C1 segment of cervical spinal cord (tissue), 14 donors: ENCODE measurements at places on chromosomes 16 and 17.

DNA sequence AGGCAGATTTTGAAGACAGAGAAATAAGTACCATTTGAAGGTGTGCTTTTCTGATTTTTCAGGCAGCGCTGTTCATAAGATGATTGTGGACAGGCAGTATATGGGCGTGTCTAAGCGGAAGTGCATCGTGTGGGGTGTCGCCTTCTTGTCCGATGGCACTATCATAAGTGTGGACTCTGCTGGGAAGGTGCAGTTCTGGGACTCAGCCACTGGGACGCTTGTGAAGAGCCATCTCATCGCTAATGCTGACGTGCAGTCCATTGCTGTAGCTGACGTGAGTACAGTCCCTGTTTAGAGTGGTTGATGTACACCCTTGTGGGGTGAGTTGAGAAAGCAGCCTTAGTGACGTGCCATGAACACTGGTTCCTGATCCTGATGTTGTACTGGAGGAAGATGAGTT, 10.7 kb downstream of the UTP4 start:
- DNase-seq, result no peak

- DNase-seq, result no peak
These were observed 918 bp upstream of the NLRC3 start for GRCh38 chr16:3578121-3578520.

GRCh38 chr17:76094046-76094445, 9.5 kb downstream of the EXOC7 start:
- DNase-seq, result no peak

DNA sequence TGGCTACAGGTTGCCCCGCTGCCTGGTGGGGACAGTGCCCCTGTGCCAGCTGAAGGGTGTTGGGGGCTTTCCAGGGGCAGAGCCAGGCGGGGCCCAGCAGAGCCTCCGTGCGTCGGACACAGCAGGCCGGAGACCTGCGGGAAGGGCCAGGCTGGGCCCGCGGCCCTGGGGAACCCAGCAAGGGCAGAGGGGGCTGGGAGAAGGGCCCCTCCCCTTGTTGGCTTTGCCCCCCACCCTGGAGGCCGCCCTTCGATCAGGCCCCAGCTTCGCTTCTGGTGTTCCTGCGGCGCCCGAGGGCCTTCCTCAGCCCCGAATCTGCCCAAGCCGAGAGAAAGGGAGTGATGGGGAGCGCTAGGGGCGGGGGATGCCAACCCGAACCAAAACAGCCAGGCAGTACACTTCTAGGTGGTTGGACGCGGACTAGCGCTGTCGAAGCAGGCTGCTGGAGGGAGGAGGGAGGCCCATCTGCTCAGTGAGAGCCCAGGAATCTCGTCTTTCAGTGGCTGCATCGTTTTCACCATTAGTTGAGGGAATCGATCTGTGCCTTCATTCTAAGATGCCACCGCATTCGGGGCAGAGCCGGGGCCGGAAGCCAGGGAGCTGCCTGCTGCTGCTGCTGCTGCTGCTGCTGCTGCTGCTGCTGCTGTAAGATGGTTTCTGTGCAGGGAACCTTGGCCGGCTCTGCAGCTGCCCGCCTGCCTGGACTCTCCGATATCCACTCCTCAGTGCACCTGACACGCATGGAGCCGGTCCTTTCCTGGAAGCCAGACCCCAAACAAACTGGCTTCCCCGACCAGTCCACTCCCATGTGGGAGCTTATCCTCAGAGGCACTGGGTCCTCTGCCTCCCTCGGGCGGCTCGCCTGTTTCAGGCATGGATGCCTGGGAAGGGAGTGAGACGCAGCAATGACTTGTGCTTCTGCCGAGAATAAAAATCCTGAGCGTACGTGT, 1.7 kb downstream of the JPH3 start:
- no peak for DNase-seq

DNA sequence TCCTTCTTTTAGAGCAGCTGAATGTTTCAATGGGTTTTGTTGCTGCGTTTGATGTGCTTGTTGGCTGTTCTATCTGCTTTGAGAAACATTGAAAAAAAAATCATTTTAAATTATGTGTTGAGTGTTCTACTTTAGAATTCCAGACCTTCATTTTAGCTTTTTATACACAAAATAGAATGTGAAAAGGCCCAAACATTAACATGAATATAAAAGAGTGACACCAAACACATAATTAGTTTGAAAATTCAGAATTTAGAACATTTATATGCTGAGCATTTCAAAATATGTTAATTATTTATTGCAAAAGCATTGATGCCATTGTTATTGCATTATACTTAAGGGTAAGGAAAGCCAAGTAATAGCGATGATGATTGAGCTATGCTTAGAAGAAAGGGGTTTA, 2.9 kb downstream of the NFAT5 start:
- DNase-seq, result no peak

GRCh38 chr17:79522414-79522813, 88.4 kb downstream of the RBFOX3 start:
- no peak for DNase-seq

DNA sequence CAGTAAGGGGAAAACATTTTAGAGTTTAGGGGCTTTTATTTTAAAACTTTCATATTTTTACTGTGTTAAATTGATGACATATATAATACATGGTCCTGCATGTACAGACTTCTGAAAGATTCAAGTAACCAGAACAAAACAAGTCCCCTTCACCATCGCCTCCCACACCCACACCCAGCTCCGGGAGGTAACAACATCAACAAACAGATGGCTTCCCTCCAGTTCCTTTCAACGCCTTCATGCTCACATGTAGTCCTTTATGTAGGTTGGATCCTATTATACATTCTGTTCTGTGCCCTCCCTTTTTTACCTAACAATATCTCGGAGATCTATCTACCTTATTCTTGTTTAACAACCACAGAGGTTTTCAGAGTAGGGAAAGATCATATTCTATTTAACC, 30.5 kb downstream of the GINS3 start:
- DNase-seq, result no peak

GRCh38 chr17:57356719-57357391, 100.5 kb downstream of the MSI2 start:
- DNase-seq, result peak; percentile 52

DNA sequence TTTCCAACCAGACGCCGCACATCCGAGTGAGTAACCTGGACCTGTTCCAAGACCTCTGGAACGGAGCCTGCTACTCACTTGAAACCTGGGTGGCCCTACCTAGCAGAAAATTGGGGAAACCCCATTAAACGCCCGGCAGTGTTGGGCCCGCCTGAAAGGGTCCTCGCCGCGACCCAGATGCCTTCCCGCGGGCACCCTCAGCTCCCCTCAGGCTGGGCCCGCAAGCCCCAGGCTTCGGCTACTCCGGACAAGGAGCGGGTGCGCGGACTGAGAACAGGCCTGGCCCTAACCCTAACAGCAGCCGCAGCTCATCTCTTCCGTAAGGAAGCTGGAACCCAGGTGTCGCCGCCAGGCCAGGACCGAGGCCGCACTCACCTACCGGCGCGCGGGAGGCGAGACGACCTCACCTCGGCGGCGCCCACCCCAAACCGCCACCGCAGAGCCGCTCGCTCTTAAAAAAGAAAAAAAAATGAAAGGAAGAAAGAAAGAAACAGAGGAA, 344 bp downstream of the PSME3IP1 start:
- peak; percentile 60 for DNase-seq

DNA sequence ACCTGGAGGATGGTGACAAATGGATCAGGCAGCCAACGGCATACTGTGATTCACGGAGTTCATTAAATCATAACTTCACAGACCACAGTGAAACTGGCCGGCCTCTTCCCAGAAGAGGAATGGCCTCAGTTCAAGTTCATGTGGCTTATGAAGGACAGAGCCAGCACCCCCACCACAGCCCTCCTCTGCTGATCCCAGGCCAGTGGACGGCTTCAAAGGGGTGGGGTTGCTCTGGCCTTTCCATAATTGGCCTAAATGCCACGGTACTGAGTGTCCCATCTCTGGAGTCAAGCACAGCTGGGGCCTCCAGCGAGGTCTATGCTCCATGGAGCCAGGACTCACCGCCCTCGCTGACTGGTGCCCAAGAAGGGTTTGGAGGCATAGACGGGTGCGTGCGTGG, 21.4 kb downstream of the GALNS start:
- DNase-seq, result no peak

- no peak for DNase-seq
These were observed 9.6 kb downstream of the VPS53 start for GRCh38 chr17:705011-705410.

- peak; percentile 31 for DNase-seq
These were observed 50.4 kb downstream of the OR1D5 start for GRCh38 chr17:3012926-3013581.

DNA sequence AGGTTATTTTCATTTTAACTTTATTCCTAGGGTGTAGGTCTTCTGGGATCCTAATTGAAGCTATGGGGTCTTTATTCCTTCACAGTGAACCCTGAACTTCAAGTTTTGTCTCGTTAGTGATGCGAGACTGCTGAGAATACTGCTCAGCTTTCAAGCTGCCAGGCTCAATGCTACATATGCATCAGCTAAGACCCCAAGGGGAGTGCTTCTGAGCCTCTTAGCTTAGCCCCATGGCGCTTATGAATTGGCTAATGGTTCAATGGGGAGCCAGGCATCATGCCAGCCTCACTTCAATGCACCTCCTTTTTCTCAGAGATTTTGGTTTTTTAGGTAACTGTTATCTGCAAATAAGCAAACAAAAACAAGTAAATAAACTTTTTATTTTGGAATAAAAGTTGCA, 94.1 kb upstream of the SIAH1 start:
- no peak for DNase-seq

- DNase-seq, result peak; percentile 98
These were observed 1.4 kb upstream of the BAHCC1 start for GRCh38 chr17:81393684-81394376.

DNA sequence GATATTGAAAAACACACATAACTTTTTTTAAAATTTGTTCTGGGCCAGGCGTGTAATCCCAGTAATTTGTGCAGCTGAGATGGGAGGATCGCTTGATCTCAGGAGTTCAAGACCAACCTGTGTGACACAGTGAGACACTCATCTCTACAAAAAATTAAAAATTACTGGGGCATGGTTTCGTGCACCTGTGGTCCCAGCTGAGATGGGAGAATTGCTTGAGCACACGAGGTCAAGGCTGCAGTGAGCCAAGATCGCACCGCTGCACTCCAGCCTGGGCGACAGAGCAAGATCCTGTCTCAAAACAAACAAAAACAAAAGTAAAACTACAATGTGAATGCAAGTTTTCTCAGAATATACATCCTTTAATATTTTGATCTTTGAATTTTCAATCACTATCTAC, 15.1 kb downstream of the C16orf54 start:
- DNase-seq, result no peak

DNA sequence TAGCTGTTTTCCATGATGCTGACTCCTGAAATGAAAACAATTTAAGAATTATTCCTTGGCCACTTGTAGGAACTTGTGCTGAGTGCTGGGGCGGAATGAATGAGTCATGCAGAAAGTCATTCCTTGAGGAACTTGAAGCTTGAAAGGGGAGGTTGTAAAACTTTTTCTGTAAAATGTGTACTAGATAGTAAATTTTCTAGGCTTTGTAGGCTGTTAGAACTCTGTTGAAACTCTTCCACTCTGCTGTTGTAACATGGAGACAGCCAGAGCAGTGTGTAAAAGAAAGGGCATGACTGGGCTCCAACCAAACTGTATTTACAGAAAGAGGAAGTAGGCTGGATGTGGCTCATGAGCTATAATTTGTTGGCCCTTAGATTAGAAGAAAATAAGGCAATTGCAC, 46.1 kb downstream of the ABCA8 start:
- DNase-seq, result no peak

DNA sequence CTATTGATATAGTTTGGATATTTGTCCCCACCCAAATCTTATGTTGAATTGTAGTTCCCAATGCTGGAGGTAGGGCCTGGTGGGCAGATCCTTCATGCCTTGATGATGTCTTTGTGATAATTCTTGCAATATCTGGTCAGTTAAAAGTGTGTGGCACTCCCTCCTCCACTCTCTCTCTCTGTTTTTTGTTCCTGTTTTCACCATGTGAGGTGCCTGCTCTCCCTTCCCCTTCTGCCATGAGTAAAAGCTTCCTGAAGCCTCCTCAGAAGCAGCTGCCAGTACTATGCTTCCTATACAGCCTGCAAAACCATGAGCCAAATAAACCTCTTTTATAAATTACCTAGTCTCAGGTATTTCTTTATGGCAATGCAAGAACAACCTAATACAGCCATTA, 47.3 kb downstream of the TOM1L2 start:
- no peak for DNase-seq

DNA sequence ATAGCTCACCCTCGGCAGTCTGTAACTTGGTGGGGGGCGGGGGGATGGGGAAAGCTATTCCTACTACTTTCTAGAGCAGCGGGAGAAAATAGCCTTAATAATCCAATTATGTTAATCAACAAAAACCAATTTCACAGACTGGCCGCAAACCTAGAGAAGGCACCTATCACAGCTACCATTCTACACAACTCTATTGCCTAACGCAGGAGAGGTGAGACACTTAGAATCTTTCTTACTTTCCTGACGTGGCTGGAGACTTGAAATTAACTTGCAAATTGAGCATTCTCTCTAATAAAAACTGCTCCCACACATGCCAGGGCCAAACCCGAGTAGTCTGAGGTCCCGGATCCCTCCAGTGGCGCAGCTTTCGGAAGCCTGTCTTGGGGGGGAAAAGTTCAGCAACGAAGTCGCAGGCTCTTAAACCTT, 794 bp downstream of the SMG6 start:
- DNase-seq, result no peak

DNA sequence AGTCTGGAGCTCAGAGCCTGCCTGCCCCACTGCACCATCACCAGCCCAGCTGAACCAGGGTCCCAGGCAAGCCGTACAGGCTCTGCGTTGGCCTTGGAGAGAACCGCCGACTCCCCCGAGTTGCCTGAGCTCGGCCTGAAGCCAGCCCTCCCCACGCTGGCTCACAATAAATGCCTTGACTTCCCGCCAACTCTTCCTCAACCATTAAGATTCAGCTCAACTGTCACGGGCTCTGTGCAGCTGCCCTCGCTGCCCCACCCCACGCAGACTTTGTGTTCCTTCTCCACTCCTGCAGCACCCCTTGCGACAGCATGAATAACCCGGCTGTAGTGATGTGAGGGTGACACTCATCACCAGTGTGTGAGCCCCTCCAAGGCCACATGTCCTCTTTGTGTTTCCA, 4.8 kb upstream of the QPRT start:
- DNase-seq, result peak; percentile 61

- DNase-seq, result no peak
These were observed 522 bp upstream of the POLDIP2 start for GRCh38 chr17:28357901-28358197.

GRCh38 chr17:56350592-56350991, 197.3 kb downstream of the ANKFN1 start:
- no peak for DNase-seq

DNA sequence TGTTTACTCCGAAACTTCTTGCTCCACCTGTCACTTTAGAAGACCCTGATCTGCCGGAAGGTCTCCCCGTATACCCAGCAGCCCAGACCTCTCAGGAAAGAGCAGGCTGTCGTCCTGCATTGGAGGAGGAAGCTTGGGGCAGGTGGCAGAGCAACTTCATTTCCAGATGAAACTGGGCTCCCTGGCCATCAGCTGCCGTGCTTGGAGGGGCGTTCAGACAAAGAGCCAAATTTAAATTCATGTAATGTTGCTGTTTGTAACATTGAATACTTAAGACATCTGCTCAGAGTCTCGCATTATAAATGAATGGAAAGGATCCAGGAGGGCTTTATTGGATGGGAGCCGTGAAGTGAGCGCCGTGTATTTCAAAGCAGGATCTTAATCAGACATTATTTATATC, 628.5 kb downstream of the MAF start:
- no peak for DNase-seq
